ENCODE measurements at places on chromosomes 1 and 21. TPM values are rescaled to one million over a fixed set of nuclear protein-coding genes. Genes with fewer than 3 reads are reported as not detected.

- no peaks in the 10 kb centered on the region for H3K36me3 ChIP-seq
- DNase-seq = no peak
Observed at GRCh38 chr21:33197496-33197895, 32.2 kb upstream of the IFNAR2 start.

GRCh38 chr1:58839846-58840835 is 56.3 kb upstream of the JUN start:
- H3K27me3 ChIP-seq = peaks cover 2% of the 10 kb centered on the region
- no peaks in the 10 kb centered on the region for H3K4me1 ChIP-seq
- H3K36me3 ChIP-seq = no peaks in the 10 kb centered on the region
- no peak for DNase-seq

Gene RPE65
- total RNA-seq = not detected

Gene PRR9
- not detected for total RNA-seq

DNA sequence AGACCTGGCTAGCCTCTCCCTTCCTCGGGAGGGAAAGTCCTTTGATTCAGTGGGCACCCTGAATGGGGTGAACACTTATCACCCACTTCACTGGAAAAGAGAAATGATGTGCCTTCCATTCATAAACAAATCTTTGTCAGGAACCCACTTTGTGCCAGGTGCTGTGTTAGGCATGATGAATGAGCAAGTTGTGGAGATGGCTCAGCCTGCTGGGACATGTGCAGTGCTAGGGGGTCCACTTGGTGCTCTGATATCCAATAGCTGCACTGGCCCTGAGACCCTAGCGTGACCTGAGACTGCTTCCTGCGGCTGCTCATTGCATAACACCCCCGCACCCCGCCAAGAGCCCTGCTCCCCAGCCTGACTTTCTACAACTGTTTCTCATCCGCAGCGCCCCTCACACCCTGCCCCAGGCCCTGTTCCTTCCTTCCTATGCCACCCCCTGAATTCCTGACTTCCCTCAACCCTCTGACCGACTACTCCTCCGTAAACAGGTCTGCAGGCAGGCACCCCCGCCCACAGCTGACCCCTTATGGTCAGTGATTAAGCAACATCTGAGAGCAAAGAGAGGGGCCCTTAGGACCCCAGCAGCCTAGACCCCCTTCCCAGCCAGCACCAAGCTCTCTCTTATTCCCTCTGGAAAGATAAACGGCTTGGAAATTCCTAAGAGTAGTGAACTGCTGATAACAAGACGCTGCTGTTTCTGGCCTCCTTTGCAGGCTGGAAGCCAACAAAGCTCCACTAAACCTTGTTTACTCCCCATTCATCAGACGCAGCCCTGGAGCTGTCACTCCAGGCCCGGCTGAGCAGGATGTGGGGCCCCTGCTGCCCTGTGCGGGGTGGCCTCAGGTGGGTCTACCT is 12.9 kb downstream of the CSRP1 start:
- DNase-seq = no peak
- H3K4me1 ChIP-seq = no peaks in the 10 kb centered on the region
- no peaks in the 10 kb centered on the region for H3K27me3 ChIP-seq
- no peak overlapping the region for H3K4me3 ChIP-seq
- H3K27ac ChIP-seq = no peak overlapping the region

Gene PLA2G2F
- not detected for total RNA-seq

DNA sequence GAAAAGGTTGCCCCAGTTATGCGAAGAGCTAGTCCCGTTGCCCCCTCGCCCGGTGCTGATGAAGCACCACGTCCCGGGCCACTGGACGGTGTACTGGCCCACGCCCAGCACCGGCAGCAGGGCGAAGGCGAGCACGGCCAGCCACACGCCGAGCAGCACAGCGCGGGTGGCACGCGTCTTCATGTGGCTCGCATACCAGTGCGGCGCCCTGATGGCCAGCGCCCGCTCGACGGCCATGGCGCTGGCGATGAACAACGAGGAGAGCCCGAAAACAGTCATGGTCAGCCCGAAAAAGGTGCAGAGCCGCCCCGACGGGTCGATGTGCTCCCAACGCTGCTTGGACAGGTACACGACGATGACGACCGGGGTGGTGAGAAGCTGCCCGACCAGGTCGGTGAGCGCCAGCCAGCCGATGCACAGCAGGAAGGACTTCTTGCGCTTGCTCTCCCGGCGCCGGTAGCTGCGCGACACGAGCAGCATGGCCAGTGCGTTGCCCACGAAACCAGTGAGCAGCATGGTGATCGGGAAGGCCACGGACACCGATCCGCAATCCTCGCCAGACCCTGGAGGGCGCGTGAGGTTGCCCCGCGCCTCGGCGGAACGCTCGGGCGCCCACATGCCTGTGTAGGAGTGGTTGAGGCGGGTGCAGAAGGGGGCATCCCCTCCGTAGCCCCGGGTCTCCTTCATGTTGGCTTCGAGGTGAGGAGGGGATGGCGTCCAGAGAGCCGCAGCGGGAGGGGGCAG is 553 bp downstream of the PTGER3 start:
- H3K27ac ChIP-seq = no peak overlapping the region
- H3K4me1 ChIP-seq = peaks cover 18% of the 10 kb centered on the region
- H3K27me3 ChIP-seq = peaks cover 31% of the 10 kb centered on the region

DNA sequence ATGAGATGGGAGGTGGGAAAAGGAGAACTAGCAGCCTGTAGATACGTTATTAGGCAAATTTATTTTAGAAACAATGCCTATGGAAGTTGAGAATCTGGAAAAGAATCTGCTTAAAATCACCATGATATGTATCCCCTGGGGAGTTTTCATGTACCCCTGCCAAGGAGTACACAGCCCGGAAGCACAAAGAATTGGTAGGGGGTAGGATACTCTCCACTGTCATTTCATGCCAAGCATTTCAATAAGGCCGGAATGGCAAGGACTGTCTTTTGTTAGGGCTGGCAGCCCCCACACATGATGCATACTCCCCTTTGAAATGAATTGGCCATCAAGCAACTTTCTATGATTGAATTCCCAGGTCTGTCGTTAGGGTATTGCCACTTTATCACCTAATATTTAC is 111.5 kb upstream of the APP start:
- DNase-seq = no peak

GRCh38 chr1:85342207-85342606 is 65.8 kb upstream of the BCL10 start:
- no peak for DNase-seq
- peaks cover 1% of the 10 kb centered on the region for H3K27me3 ChIP-seq
- H3K27ac ChIP-seq = no peak overlapping the region
- H3K36me3 ChIP-seq = no peaks in the 10 kb centered on the region
- H3K4me3 ChIP-seq = no peak overlapping the region

DNA sequence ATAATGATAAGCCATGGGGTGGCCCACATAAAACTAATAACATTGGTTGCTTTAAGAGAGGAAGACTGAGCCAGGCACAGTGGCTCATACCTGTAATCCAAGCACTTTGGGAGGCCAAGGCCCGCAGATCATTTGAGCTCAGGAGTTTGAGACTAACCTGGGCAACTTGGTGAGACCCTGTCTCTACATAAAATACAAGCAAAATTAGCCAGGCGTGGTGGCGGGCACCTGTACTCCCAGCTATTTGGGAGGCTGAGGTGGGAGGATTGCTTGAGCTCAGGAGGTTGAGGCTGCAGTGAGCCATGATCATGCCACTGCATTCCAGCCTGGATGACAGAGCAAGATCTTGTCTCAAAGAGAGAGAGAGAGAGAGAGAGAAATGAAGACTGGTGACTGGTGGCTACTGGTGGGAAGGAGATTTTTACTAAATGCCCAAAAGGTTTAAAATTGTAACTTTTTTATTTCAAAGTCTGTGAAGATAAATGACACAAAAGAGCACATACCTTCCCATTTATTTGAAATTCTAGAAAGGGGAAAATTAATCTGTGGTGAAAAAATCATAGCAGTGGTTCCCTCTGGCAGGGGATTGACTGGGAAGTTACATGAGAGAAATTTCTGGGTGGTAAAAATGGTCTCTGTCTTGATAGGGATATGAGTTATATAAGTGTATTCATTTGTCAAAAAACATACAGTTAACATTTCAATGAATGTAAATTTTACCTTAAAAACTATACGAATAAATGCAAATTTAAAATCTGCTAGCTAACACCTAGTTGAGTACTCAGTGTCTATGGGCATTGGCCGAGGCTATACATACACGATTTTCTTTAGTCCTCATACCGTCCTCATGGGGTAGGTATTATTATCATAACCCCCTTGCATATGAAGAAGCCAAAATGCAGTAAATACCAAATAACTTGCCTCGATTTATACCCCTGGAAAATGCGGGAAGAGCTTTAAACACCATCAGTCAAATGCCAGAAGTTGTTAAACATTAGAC is 2.2 kb upstream of the NBPF1 start:
- DNase-seq = no peak
- no peak overlapping the region for H3K4me3 ChIP-seq
- H3K4me1 ChIP-seq = peaks cover 17% of the 10 kb centered on the region

DNA sequence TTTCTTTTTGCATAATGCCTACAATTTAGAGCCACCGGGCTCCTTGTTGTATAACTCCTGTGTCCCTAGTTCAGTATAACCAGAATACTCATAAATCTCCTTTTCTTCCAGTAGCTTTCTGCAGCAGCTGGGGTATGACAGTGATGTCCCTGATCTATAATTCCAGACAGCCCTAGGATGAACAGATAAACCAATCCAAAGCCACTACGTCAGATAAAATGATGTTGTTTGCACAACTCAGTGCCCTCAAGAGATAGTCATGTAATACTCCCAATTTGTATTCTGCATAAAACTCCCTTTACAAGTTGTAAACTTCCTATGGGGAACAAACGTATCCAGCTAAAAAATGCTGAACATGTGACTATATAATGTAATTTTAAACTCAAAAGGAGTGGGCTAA is 44.7 kb downstream of the ZNF326 start:
- no peak overlapping the region for H3K4me3 ChIP-seq
- no peaks in the 10 kb centered on the region for H3K36me3 ChIP-seq
- H3K4me1 ChIP-seq = no peaks in the 10 kb centered on the region
- DNase-seq = no peak
- peaks cover 2% of the 10 kb centered on the region for H3K27me3 ChIP-seq
- no peak overlapping the region for H3K27ac ChIP-seq

DNA sequence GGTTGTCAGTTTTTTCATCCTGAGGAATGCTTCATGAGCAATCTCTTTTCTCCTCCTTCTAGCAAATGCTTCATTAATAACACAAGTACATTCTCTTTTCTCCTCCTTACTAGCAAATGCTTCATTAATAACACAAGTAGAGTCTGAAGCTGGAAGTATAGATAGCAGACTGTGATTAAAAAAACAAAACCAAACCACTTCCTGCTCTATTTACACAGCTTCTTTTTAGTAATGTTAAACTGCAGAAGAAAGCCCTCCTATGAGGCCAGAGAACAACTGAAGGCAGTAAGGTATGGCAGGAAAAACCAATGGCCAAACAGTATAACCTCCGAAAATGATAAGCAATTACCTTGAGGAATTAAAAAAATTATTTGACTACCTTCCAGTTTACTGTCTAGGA is 90.1 kb downstream of the ZSWIM5 start:
- no peaks in the 10 kb centered on the region for H3K36me3 ChIP-seq
- H3K4me1 ChIP-seq = peaks cover 13% of the 10 kb centered on the region
- H3K27me3 ChIP-seq = peaks cover 1% of the 10 kb centered on the region
- DNase-seq = peak; percentile 44
- no peak overlapping the region for H3K27ac ChIP-seq

DNA sequence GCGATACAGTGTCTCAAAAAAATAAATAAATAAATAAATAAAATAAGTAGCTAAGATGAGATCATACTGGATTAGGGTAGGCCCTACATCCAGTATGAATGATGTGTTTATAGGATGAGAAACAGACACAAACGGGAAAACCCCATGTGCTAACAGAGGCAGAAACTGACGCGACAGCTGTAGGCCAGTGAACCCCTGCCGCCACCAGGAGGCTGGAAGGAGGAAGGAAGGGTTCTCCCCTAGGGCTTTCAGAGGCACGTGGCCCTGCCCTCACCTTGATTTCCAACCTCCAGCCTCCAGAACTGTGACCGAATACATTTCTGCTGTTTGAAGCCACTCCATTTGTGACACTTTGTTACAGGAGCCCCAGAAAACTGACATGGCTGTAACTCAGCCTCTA is 38.5 kb downstream of the CHD5 start:
- H3K4me3 ChIP-seq = no peak overlapping the region
- H3K4me1 ChIP-seq = no peaks in the 10 kb centered on the region
- H3K27me3 ChIP-seq = no peaks in the 10 kb centered on the region
